Activated T-cell treated with anti-CD3 and anti-CD28 coated beads, Interleukin-2, amount 50 U/mL, for 24 hours (primary cell): ENCODE measurements at places on chromosomes 2 and 18.
A peak's percentile ranks its signal among the peaks of the same experiment; 100 is the strongest.

DNA sequence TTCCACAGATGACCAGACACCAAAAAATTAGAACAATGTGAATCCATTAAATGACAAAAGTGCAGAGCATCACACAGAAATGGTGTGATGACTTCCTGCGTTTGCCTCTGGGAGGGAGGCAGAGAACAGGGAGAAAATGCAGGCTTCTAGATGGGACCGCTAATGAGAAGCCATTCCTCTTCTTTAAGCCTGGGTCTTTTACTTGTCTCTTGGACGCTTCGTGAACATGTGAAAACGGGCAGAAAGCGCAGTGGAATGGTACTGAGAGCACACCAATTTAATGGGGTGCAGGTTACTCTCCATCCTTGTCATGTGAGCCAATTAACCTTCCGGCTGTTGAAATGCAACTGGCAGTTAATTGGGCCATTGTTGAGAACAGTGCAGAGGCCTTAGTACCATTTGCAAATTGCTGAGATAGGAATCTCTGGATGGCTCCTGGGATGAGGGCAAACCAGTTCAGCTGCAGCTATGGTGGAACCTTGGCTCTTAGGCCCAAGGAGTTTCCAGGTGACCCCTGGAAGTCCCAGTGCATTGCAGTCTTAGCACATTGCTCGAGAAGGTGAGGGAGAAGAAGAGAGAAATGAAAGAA lies 210.4 kb upstream of the CXCR4 start:
- H3K36me3 ChIP-seq, result no peaks in the 10 kb centered on the region
- no peak for DNase-seq
- H3K27me3 ChIP-seq, result no peaks in the 10 kb centered on the region
- peak overlapping the region; percentile 94 for H3K27ac ChIP-seq
- peaks cover 61% of the 10 kb centered on the region for H3K4me1 ChIP-seq

DNA sequence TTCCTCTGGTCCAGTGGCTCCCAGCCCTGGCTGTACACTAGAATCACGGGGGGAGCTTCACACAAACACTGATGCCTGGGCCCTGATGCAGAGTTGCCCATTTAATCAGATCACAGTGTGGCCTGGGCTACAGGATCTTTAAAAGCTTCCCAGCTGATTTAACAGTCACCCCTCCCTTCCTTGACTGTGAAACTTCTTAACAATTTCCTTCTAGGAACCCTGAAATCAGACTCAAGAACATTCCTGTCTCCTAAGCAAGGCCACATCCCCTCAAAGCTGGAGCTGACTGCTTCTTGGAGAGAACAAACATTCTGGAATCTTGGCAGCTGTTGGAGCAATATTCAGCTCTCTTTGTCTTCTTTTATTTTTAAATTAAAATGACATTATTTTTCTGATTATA lies 88.7 kb downstream of the ADD2 start:
- no peak overlapping the region for H3K27ac ChIP-seq
- H3K4me1 ChIP-seq, result peaks cover 2% of the 10 kb centered on the region
- peaks cover 12% of the 10 kb centered on the region for H3K36me3 ChIP-seq

GRCh38 chr2:130300258-130300969 lies 42.3 kb upstream of the IMP4 start:
- H3K4me3 ChIP-seq, result no peak overlapping the region
- H3K4me1 ChIP-seq, result no peaks in the 10 kb centered on the region
- no peak for DNase-seq
- H3K36me3 ChIP-seq, result no peaks in the 10 kb centered on the region
- no peak overlapping the region for H3K27ac ChIP-seq

DNA sequence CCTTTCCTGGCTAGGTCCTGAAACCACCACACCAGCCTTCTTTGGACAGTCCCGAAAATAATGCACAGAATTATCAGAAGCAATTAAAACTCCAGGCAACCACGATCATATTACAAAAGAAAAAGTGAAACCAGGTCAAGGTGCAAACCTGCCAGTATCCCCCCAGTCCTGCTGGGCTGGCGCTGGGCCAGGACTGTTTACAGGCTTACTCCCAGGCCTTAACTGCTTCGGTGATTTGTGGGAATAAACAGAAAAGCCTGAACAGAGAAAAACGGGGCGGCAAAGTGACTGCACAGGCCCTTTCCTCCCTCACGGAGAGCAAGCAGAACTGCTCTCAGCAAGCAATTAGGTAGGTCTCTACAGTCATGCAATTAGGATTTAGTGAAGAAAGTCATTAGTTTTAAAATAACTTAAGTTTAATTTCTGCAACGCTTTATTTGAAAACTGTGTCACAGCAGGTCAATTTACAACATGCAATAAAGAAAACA lies 1.3 kb downstream of the HDAC4 start:
- DNase-seq, result peak; percentile 58
- no peaks in the 10 kb centered on the region for H3K27me3 ChIP-seq
- peak overlapping the region; percentile 88 for H3K4me3 ChIP-seq
- H3K4me1 ChIP-seq, result peaks cover 51% of the 10 kb centered on the region
- H3K27ac ChIP-seq, result peak overlapping the region; percentile 91

DNA sequence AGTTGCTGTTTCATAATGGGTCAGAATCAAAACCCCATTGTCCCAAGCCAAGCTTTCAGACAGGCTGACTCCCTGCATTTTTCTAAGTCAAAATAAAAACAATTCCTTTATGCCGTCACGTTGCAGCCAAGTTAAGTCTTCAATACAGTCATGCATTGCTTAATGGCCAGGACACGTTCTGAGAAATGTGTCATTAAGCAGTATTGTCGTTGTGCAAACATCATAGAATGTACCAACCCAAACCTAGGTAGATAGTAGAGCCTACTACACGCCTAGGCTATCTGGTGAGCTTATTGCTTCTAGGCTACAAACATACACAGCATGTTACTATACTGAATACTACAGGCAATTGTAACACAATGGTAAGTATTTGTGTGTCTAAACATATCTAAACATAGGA lies 160.4 kb upstream of the FOSL2 start:
- H3K4me3 ChIP-seq, result no peak overlapping the region
- peaks cover 3% of the 10 kb centered on the region for H3K4me1 ChIP-seq
- H3K27me3 ChIP-seq, result no peaks in the 10 kb centered on the region
- DNase-seq, result no peak

- no peak overlapping the region for H3K27ac ChIP-seq
- peaks cover 8% of the 10 kb centered on the region for H3K27me3 ChIP-seq
- H3K4me1 ChIP-seq, result peaks cover 6% of the 10 kb centered on the region
- no peak overlapping the region for H3K4me3 ChIP-seq
- DNase-seq, result no peak
- H3K36me3 ChIP-seq, result no peaks in the 10 kb centered on the region
Observed at GRCh38 chr18:11309172-11309571, 159.8 kb upstream of the PIEZO2 start.

GRCh38 chr2:28643911-28644334 lies 107.7 kb upstream of the PPP1CB start:
- no peak overlapping the region for H3K27ac ChIP-seq
- no peak for DNase-seq
- H3K27me3 ChIP-seq, result no peaks in the 10 kb centered on the region
- no peak overlapping the region for H3K4me3 ChIP-seq
- H3K36me3 ChIP-seq, result no peaks in the 10 kb centered on the region

GRCh38 chr2:241575624-241576292 lies 17.2 kb downstream of the BOK start:
- no peak for DNase-seq
- H3K4me1 ChIP-seq, result no peaks in the 10 kb centered on the region
- H3K27me3 ChIP-seq, result no peaks in the 10 kb centered on the region
- no peak overlapping the region for H3K4me3 ChIP-seq

DNA sequence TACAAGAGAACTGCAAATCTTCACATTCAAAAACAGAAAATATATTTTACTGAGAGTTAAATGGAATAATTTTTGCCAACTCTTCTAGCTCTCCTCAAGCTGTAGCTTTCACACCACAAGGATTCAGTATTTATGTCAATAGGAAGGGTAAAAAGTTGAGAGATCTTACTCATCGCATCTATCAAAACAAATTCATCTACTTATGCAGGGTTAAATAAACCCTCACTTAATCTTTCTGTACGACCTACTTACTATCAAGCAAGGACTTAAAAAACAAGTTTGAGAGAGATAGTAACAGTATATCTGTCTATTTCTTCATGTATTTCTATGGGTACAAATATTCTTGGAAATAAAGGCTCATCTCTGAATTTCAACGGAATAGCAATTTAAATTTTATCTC lies 35.5 kb downstream of the SIGLEC15 start:
- peaks cover 7% of the 10 kb centered on the region for H3K4me1 ChIP-seq
- peaks cover 97% of the 10 kb centered on the region for H3K36me3 ChIP-seq
- H3K27me3 ChIP-seq, result no peaks in the 10 kb centered on the region
- H3K4me3 ChIP-seq, result no peak overlapping the region
- no peak overlapping the region for H3K27ac ChIP-seq
- DNase-seq, result no peak

DNA sequence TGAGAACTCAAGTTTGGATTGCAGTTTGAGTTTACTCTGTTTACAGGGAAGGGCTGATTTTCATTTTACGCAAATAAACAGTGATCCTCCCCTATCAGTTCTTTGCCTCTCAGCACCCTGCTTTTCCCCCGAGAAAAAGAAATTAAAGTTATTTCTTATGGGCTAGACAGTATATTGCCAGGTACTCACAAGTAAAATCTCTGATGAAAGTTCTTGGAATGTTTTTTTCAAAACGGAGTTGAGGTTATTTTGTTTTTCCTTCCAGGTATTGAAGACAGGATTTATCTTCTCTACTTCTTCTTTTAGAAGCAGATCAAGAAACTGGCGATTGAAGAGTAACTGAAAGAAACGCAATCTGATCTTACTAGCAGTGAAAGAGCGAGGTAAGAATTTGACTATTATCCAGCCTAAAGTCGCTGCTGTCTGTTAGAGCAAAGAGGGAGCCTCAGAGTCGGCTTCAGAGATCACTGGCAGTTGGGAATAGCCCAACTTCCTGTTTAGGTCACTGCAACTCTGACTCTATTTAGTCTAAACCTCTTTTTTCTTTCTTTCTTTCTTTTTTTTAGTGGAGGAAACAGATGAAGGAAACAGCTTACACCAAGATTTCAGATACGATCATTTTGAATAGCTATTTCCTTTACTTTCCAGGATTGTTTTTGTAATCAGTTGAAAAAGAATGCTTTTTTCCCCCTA lies at the start of gene TFPI:
Gene TFPI, minus strand, starts transcription at position 425 of the 693 bp plus-strand sequence. CDS start 50,667 bp downstream, outside the sequence.
- H3K4me3 ChIP-seq, result peak within 1 kb of the TSS; percentile 35
- no peaks in the 10 kb centered on the region for H3K36me3 ChIP-seq
- peaks cover 10% of the 10 kb centered on the region for H3K4me1 ChIP-seq
- no peak for DNase-seq

DNA sequence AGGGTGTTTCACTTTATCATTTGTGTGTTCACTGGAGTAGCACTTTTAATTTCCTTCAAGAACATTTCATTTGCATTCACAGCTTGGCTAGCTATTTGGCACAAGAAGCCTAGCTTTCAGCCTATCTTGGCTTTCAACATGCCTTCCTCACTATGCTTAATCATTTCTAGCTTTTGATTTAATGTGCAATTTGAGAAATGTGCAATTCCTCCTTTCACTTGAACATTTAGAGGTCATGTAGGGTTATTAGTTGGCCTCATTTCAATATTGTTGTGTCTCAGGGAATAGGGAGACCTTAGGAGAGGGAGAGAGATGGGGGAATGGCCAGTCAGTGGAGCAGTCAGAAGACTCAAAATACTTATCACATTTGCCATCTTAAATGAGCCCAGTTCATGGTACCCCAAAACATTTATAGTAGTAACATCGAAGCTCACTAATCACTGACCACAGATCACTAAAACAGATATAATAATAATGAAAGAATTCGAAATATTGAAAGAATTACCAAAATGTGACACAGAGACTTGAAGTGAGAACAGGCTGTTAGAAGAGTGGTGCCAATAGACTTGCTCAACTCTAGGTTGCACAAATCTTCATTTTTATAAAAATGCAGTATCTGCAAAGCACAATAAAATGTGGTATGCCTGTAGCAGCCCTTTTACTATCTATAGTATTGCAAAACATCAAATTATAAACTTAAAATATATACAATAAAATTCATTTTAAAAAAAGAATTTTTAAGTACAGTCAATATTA lies 561.2 kb downstream of the METTL4 start:
- no peak overlapping the region for H3K27ac ChIP-seq
- DNase-seq, result no peak
- H3K36me3 ChIP-seq, result no peaks in the 10 kb centered on the region

DNA sequence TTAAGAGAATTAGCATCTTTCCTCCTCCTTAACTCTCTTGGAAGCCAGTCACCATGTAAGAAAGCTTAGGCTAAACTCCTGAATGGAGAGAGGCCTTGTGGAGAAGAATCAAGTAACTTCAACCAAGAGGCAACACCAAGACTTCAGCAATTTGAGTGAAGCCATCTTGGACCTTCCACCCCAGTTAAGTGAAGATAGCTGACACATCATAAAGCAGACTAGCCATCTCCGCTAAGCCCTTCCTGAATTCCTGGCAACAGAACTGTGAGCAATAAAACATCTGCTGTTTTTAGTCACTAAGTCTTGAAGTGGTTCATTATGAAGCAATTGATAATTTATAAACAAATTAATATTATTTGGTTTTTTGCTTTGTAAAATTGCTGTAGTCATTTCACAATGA lies 1.5 kb upstream of the ZNF397 start:
- no peaks in the 10 kb centered on the region for H3K27me3 ChIP-seq
- DNase-seq, result no peak
- H3K4me3 ChIP-seq, result no peak overlapping the region
- H3K36me3 ChIP-seq, result peaks cover 37% of the 10 kb centered on the region
- no peak overlapping the region for H3K27ac ChIP-seq

- H3K27me3 ChIP-seq, result peaks cover 51% of the 10 kb centered on the region
- DNase-seq, result peak; percentile 81
- H3K4me3 ChIP-seq, result peak overlapping the region; percentile 24
Observed at GRCh38 chr2:134668821-134669220, 50.0 kb downstream of the TMEM163 start.

DNA sequence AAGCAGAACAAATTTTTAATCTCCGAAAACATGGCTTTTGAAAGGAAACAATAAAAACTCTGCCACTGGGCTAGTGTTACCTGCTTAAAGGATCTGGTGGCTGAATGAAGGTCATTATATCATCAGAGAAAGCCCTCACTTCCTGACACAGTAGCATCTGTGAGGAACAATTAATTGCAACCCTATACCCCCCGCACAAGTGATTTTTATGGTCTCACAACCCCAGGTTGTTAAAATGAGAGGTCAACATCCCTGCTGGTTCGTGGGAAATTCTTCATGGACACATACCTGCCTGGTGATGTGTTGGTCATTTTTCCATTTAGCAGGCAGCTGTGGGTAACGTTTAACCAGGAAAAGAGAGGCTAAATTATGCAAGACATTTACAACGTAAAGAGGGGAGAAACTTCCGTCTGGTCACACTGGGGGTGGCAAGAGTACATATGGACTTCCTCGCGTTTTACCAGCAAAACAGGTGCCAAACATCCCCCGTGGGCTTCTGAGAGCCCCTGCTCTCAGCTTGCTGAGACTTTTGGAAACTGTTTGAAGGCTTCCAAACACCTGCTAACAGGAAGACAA lies 29.2 kb downstream of the NIFK start:
- H3K4me1 ChIP-seq, result peaks cover 1% of the 10 kb centered on the region
- no peak overlapping the region for H3K4me3 ChIP-seq
- DNase-seq, result no peak
- H3K36me3 ChIP-seq, result no peaks in the 10 kb centered on the region
- H3K27ac ChIP-seq, result no peak overlapping the region
- H3K27me3 ChIP-seq, result no peaks in the 10 kb centered on the region

GRCh38 chr18:66972681-66973080 lies 368.8 kb upstream of the CDH19 start:
- no peaks in the 10 kb centered on the region for H3K4me1 ChIP-seq
- DNase-seq, result no peak
- H3K36me3 ChIP-seq, result no peaks in the 10 kb centered on the region
